Kidney capillary endothelial cell (primary cell): ENCODE measurements at places on chromosomes 4 and X.
A peak's percentile ranks its signal among the peaks of the same experiment; 100 is the strongest.

DNA sequence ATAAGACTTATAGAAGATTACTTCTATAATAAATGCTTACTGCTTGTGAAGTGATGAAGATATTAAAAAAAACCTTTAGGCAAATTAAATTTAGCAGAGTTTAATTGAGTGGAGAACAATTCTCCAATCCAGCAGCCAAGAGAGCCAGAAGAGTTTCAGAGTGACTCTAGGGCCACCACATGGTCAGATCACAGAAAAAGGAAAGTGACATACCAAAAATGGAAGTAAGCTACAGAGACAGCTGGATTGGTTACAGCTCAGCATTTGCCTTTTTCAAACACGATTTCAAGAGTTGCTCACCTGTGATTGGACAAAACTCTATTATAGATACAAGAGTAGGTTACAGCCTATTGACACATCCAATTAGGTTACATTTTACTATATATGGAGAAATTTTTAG is 79.0 kb upstream of the TRAM1L1 start:
- no peak for DNase-seq

DNA sequence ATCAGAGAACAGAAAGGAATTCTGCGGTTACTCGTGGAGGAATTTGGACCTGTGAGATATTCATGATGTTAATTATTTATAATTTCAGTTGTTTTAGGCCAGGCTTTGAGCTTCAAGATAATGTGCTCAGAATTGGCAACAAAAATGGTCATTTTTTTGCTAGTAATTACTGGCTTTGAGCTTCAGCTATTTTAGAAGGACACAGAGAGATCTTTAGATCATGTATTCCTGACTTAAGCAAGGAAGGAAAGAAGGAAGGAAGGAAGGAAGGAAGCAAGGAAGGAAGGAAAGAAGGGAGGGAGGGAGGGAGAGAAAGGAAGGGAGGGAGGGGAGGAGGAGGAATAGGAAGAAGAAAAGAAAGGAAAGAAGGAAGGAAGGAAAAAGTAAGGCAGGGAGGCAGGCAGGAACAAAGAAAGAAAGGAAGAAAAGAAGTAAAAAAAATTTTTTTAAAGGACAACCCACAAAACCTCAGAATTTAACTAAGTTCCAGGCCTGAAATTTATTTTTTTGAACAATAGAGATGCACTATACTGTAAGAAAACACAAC is 277.9 kb upstream of the KLF3 start:
- DNase-seq: no peak

DNA sequence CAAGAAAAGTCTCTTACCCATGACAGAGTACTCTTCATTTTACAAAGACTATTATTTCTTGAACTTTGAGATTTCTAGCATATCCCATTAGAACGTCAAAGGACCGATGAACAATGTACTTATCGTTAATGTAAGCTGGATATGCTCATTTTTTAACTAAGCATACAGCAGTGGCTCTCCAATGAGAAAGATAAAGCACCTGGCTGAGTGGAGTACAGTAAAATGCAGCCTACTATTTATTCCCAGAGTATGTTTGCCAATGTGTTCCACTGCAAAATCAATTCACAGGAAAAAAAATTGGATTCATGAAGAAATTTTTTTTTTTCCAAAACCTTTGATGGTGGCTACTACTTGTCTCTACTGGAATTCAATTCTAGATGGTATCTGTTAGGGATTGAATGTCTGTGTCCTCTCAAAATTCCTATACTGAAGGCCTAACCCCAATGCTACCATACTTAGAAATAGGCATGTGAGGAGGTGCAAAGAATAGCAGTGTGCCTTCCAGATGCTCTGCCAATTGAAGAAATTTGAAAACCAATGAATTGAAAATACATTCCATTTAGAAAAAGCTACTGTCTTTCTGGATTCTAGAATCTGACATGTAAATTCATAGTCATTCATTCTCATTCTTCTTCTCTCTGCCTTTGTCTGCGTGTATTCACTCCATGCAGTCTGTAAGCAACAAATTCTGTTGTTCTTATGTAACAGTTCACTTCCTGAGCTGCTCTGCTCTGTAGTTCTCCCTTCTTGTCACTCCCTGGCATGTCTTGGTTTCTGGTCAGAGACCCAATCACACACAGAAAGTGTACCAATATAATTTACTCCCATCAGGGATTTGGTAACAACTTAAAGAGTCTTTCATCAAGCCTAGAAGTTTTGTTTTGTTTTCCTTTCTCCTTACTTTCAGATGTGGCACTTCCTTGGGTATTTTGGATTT is 61.4 kb downstream of the PAPSS1 start:
- no peak for DNase-seq

DNA sequence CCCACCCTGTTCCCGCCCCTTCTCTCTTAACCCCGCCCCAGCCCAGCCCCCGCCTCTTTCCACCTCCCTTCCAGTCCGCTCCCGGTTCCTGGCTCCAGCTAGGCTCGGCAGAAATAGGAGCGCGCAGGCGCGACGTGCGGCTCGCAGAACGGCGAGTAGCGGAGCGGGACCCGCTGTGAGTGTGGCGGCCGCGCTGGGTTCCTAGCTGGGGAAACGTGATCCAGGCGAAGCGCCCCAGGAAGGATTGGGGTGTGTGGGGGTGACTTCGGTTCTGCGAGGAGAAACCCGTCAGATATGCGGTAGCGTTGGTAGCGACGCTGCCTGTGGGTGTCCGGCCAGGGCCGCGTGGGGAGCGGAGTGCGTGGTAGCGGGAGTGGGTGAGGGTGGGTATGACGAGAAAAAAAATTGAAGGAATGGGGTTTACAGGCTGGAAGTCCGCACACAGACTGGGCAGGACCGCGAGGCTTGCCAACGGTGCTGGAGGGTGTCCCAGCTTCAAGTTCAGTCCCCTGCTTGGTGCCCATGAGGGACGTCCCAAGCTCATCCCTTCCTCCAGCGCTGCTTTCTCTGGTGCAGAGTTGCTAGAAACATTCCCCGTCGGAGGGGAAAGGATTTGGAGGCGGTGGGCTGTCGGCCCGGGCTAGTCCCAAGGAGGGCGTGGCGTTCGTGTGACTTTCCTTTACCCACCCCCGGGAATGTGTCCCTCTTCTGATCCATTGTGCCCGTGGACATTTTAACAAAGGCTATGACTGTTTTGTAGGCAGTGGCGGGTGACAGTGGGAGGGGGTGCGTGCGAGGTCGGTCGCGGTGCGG is at the start of gene PRRG1:
Gene PRRG1 (plus strand): TSS at position 144 of the 813 bp plus-strand sequence. CDS start 56,886 bp downstream, outside the sequence.
- peak; percentile 55 for DNase-seq

GRCh38 chr4:112038861-112039260 is 106.4 kb upstream of the FAM241A start:
- no peak for DNase-seq

- no peak for DNase-seq
Measured at GRCh38 chr4:11866391-11866790, 437.7 kb upstream of the HS3ST1 start.

GRCh38 chr4:126238013-126238412 is 923.3 kb downstream of the FAT4 start:
- no peak for DNase-seq

DNA sequence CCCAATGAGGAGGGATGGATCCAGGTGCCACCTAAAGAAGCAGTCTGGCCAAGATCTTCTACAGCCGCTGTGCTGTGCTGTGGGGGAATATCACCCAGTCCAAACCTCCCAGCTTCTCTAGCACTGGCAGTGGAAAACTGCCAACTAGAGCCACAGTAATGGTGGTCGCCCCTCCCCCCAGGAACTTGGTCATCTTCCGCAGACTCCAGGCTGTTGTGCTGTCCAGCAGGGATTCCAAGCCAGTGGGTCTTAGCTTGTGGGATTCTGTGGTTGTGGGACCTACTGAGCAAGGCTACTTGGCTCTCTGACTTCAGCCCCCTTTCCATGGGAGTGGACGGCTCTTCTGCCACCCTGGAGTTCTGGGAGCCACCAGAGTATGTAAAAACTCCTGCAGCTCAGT is 18.2 kb downstream of the GPRASP1 start:
- peak; percentile 33 for DNase-seq

GRCh38 chr4:151718984-151719955 is 41.5 kb downstream of the GATB start:
- no peak for DNase-seq

GRCh38 chrX:22404297-22404696 is 131.6 kb downstream of the CBLL2 start:
- DNase-seq: no peak

- DNase-seq: no peak
Measured at GRCh38 chrX:153761863-153762262, 2.2 kb upstream of the PLXNB3 start.

DNA sequence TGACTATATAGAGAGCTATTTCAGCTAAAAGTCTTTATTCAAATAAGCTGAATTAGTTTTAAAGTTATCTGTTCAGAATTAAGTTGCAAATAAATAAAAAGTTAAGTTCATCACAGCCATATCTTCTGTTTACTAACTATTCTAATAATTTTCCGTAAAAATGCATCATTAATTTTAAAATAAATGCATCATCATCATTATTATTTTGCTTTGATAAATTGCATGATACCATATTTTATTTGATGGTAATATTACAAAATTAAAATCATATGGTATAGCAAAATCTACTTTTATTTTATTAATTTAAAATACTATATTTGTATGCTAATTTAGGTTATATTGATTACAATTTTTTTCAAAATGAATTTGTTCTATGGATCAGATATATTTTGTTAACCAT is 357.3 kb upstream of the NDST4 start:
- no peak for DNase-seq

- DNase-seq: peak; percentile 20
Measured at GRCh38 chrX:46642145-46642544, 68.6 kb downstream of the CHST7 start.

DNA sequence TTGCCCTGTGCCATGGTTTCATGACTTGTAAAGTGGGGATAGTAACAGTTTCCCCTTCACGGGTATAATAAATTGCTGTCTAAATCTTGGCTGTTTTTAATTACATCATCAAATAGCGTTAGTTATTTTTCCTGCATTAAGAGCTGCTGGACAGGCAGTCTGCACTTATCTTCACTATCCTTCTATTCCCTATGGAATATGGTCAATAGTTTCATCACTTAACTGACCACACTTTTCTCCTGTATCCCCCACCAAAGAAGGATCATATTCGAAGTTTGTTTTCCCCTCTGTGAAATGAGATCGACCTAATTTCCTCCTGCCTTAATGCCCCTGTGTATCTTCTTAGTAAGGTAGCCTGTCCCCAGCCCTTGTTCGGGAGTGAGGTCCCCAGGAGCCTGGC is 133.2 kb downstream of the SHROOM3 start:
- no peak for DNase-seq

DNA sequence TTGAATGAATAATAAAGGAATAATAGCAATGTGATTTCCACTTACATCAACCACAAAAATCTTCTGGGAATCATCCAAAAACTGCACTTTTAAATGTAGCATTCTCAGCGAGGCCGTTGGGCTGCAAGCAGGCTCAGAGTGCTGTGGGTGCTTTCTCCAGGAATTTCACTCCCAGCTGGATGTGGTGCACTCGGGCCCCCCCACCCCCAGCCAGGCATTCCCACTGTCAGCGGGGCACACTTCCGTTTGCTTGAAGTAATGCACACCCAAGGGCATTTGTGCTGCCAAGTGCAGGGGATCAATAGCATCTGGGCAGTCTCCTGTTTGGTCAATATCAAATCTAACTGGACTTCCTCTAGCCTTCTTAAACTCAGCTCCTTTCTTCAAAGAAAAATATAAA is at the start of gene FRMD7:
Gene FRMD7 (minus strand): TSS at position 278 of the 400 bp plus-strand sequence. CDS start 176 bp downstream, at position 102.
- no peak for DNase-seq

DNA sequence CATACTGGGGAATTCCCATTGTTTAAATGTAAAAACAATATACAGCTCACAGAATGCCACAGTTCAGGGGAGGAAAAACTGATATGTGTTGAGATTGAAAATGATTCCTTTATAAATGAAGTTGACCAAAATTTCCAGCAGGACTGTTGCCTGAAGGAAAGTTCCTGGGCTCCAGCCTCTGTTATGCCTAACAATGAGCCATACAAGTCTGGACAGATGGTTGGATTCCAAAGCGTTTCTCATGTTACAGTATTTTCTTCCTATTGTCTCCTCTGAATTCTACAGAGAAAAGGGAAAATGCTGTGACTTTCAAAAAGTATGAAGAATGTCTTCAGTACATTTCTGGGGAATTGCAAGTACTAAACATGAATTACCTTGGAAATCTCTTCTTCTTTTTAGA is 73.3 kb downstream of the ALPK1 start:
- DNase-seq: no peak
